ENCODE measurements at places on chromosomes 11 and 22.

DNA sequence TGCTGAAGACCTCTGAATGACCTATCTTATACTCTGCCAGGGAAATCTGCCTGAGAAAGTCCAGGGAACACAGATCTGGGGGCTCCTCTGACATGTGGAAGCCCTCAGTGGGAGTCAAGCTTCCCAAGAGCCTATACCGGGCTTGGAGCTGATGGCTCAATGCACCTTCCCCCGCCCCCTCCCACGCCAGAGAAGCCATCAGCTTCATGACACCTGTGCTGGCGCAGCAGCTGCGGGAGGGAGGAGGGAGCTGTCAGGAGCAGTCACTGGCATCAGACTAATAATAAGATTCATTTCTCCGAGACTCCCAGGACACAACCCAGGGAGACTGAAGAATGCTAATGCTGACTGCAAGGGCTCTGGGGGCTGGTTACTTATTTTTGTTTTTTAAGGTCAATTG lies 47.8 kb downstream of the SPATA19 start:
- DNase-seq = no peak

DNA sequence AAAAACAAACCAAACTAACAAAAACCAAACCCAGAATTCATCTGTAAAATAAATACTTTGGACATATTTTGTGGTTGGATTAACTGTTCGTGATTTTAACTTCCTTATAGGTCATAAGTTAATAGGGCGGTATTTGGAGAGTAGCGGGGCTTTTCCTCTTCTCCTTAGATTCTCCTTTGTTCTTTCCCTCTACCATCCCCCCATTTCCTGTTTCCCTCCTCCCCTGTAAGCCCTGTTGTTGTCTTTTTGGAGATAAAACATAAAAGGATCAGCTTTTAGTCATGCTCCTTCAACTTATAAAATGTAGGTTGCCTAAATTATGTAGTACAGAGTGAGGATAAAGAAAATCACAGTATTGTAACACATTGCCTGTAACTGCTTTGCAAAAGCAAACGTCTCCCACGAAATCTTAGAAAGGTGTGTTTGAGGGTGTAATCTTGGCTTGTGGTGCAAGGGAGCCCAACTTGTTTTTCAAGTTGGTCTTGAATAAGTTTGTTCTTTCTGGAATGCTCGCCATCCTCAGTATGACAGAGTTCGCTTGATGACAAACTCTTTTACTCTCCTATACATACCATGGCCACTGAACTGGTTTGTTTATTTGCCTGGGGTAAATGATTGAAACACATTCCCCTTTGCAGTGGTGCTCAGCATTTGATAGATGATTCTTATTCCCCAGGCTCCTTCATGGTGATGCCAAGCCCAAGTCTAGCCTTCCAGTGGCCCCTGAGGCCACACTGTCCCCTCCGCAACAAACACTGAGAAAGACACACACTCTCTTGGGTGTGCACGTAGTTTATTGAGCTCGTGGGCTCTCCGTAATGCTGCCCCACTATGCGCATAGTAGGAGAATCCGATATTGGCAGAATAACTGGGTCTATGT lies 49.4 kb downstream of the TEAD1 start:
- DNase-seq = peak; percentile 84

GRCh38 chr11:131710511-131710910 lies 340.1 kb downstream of the NTM start:
- no peak for DNase-seq

GRCh38 chr22:19238900-19239299 lies 52.6 kb downstream of the CLTCL1 start:
- no peak for DNase-seq

GRCh38 chr11:81397316-81397715 lies 1336.3 kb downstream of the FAM181B start:
- DNase-seq = no peak

- no peak for DNase-seq
Observed at GRCh38 chr22:37604875-37605274, 3.8 kb upstream of the GGA1 start.

- no peak for DNase-seq
Observed at GRCh38 chr22:44468973-44469372, 29.1 kb downstream of the RTL6 start.

GRCh38 chr11:116689413-116690127 lies 83.2 kb downstream of the BUD13 start:
- no peak for DNase-seq

DNA sequence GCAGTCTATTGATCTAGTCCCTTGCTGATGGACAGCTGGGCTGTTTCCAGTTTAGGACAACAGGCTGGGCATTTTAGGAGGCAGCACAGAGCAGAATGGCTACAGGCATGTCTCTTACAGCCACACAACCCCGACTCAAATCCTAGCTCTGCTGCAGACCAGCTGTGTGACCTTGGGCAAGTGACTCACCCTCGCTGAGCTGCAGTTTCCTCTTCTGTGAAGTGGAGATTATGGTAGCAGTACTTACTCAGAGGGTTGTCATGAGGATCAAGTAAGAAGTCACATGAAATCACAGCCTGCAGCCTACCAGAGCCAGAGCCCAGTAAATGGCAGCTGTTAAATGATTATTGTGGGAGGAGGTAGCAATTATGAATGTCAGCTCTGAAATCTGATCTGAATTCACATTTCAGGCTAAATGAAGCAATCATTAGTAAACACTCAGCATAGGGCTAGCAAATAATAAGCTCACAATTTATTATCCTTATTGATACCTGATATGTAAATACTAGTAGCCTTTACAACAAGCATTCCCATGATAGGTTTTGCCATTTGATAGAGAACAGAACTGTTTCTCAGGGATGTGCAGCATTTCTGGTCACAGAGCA lies 58.9 kb downstream of the MYEOV start:
- DNase-seq = no peak

GRCh38 chr11:15769203-15769602 lies 587.1 kb downstream of the SOX6 start:
- peak; percentile 74 for DNase-seq

DNA sequence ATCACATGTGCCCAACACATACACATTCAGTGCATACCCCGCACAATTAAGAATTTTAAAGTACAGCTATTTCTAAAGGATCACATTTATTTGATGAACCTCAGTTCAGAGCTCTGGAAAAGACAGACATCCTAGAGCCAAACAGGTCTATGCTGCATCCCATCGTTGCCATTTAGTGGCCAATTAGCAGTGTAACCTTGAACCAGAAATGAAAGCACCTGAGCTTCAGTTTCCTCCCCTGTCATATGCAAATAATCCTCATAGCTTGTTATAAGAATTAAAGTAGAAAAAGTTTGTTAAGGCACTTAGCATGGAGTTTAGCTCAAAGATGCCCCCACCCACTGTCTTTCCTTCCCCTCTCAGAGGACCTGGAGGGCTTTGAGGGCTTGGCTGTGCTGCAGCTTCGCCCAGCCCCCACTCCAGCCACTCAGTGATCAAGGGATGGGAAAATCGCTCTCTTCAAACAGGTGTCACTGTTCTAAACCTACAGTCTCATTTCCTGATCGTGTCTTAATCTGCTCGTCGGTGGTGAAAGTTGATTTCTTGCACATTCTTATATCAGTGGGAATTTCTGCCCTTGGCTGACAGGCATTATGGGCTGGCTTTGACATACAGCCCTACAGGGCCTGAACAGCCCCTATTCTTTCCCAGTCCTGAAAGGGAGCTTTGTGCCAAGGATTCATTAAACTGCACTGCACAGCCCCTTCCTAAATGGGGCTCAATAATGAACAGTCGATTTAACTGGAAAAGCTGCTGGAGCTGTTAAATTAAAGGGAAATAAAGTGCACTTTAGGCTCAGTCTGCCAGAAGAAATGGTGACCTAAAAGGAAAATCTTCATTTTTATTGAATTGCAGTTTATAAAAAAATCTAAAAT lies 23.3 kb upstream of the FAM181B start:
- DNase-seq = no peak

DNA sequence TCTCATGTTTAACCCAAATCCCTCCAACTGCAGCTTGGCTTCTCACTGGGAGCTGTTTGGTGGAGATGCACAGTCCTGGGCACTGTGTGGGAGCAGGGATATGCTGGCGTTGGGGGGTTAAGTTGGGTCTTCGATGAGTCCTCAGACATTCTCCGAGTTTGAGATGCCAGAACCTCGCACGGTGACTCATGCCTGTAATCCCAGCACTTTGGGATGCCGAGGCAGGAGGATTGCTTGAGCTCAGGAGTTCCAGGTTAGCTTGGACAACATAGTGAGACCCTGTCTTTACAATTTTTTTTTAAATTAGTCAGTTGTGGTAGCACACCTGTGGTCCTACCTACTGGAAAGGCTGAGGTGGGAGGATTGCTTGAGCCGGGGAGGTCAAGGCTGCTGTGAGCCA lies 20.7 kb downstream of the POU2F3 start:
- DNase-seq = no peak

DNA sequence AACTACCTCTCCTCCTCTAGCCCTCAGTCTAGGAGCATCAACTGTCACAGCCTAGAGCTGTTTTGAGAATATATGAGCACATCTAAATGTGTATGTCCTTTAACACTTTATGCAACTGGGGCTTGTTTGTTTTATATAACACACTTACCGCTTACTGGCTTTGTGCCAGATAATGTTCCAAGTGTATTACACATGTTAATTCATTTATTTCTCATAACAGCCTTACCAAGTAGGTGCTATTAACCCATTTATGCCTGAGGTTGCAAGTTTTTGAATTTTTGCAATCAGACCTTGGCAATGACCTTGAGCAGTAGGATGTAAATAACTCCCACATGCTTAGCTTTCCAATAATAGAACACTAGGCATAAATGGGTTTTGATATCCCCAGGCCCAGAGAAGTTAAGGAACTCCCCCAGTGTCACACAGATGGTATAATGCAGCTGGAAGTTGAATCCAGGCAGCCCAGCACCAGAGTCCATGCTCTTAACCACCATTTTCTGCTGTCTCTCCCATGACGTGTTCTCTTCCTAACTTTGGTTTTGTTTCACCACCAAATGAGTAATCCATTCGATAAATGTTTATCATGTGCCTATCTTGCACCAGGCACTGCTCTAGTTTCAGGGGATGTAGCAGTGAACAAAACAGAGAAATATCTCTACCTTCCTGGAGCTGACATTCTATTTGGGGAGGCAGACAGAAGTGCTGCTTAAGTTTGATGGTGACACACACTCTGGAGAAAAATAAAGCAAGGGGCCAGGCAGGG lies 23.1 kb downstream of the PRDM11 start:
- no peak for DNase-seq

DNA sequence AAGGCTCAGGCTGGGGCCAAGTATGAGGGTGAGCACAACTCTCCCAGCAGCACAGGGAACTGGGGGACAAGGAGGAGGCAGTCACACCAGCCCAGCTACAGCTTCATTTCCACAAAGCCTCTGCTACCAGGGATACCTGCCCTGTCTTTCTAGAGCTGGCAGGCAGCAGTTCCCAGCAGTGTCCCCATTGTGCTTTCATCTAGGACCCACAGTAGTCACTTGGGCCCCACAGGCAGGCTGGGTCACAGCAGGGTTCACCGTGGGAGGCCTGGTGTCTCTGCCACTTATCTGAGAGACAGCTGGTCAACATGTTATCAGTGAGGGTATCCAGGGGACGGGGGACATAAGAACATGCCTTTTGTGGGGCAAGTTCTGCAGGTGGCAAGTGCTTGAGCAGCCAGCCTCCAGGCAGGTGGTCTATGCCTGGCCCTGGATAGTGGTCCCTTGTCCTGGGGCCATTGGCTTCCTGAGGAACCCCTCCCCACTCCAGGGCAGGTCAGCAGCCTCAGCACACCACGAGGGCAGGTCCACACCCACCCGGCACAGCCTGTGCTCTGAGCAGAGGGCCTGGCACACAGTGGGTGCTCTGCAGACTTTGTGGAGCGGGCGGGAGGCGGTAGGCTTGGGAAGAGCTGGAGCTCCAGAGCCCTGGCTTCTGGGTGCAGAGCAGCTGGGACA lies 29.9 kb downstream of the GNAZ start:
- no peak for DNase-seq

- DNase-seq = no peak
Observed at GRCh38 chr11:19393941-19394340, 153.2 kb upstream of the E2F8 start.

DNA sequence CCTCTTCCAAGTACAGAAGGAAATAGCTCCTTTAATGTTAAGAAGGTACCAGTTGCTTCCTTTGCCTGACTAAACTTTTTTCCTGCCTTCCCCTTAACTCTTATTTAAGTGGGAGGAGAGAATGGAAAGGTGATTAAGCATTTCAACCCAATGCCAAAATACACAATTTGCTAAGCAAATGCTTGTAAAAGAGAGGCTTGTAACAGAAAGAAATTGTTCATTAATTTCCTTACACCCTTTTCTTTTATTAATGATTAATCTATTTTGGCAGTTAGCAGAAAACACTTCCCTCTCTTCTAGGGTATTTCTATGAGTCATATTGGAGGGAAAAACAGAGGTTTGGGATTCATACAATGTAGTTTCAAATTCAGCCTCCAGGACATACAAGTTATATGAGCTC lies 427.6 kb upstream of the FAT3 start:
- DNase-seq = no peak

GRCh38 chr11:119185981-119186634 lies 833 bp downstream of the NHERF4 start:
- DNase-seq = no peak

Data from Caco-2 (cell line).